Activated CD4-positive, alpha-beta T cell treated with anti-CD3 and anti-CD28 coated beads, Interleukin-2, Interleukin-6, amounts not matched to agents 100 ng/mL and 50 ng/mL, durations not matched to agents 16 hours and 8 hours (primary cell): ENCODE measurements at places on chromosomes 11 and 22.

GRCh38 chr11:42251984-42252383 is 792.5 kb upstream of the LRRC4C start:
- no peak for DNase-seq

DNA sequence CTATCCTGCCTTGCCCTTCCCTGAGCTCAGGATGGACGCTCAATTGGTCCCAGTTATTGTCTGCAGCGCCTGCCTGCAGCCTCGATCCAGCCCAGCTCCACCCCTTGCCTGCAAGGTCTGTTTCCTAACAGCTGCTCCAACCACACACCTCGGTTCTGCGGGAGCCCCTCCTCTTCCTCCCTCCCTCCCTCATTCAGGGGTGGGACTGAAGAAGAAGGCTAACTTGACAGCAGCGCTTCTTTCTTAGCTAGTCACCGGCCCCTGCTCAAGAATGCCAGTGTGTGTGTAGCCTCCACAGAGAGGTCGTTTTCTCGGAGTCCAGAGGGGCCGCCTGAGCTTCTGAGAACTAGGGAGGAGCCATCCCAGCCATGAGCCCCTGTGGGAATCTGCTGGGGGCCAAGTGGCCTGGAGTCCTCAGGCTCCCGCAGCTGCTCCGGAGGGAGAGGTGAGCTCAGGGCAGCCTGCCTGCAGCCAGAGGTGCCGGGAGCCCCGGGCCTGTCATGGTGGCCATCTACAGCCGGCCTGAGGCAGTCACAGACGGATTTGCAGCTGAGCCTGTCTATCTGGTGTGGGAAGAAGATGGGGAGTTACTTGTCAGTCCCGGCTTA is 36.1 kb downstream of the LIMK2 start:
- peak; percentile 72 for DNase-seq

DNA sequence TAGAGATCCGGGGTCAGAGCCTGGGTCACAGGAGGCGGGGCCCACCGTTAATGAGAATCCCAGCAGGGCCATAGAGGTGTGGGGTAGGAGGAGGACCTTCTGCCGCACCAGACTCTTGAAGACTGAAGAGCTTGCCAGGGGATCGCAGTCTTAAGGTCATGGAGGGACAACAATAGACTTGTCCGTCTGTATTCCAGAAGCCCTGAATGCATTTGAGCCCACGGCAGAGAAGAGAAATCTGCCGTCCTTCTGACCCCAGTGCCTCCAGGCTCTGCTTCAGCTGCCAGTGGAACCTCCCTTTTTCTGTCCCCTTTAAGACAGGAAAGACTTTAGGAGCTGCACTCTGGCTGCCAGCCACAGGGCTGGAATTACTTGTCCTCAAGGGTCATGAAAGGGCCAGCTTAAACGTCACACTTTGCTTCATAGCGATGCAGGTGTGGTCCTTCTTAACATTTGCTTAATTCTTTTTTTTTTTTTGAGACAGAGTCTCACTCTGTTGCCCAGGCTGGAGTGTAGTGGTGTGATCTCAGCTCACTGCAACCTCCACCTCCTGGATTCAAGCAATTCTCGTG is 15.5 kb upstream of the ST3GAL4 start:
- DNase-seq, result no peak

DNA sequence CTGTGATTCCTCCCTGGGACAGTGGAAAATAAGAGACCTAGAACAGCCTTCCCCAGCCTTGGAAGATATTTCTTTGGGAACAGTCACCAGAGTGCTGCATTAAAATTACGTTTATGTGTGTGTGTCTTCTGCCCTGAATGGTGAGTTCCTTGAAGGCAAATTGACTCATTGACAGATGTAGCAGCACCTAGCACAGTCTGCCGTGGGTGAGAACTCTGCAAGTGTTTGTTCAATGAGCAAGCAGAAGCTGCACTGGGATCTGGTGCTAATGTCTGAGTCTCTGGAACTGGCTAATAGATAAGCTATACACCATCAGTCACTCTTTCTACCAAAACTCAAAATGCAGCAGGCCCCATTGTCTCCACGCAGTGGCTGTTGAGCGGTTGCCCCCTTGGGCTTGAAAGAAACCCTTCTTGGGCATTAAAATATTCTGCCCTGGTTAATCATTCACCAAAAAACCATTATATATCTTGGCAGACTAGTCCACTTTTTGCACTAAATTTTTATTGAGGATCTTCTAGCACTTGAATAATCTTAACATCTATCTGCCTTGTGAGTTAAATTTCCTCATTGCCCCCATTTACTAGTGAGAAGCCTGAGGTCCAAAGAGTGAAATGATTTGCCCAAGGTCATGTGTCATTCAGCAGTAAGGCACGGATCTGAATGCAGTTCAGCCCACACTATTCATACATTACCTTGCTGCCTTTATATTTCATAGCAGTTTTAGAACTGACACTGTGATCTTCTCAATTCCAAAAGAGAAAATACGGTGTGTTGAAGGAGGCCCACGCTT is 87.8 kb upstream of the GALNT18 start:
- no peak for DNase-seq

DNA sequence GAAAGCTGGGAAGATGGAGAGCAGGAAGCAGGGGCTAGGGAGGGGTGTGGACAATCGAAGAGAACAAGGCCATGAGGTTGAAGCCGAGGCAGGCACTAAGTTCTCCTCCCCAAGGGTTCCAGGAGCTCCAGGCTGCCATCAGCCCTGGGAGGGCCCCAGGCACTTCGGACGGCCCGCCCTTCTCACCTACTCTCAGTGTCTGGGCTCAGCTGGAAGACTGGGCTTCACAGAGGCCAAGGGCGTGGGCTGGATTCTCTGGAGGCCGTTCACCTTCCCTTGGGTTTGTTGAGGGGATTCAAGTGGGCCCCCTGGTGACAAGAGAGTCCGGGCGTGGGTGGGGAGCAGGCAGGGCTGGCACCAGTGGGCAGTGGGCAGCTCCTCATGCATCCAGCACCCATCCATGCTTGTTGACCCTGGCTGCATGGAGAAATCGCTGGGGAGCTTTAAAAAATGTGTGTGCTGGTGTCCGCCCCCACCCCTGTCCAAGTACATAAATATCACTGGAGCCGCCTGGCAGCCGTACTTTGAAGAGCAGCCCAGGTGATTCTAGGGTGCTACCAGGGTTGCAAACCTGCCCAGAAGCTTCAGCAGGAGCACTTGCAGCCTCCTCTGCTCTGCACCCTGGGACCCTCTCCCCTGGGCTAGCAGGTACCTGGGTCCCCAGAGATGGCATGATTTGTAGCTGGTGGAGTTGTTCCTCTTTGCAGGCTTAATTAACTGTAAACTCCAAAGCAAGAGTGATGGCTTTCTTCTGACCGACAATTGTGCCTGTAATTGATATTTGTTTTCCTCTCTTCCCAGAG is 74.3 kb downstream of the RTL6 start:
- no peak for DNase-seq

- peak; percentile 73 for DNase-seq
These were observed 9.1 kb downstream of the SELENOO start for GRCh38 chr22:50209893-50210292.

GRCh38 chr11:4441515-4441914 is 7.6 kb upstream of the OR52K2 start:
- no peak for DNase-seq

DNA sequence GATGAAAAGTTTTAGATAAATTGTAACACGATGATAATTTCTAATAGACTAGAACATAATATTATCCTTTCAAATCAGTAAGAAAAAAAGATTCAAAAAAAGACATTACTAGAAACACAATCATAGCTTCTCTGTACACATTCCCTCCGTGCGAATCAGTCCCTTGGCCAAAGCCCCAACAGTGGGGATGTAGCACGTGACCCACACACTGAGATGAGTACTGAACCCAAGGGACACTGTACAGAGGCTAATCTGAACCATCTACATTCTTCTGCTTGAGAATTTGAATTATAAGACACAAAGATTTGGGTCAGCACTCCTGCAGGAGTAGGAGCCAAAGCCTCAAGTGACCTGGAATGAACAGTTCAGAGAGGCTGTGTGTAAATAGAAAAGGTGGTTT is 353.7 kb downstream of the INSC start:
- DNase-seq, result no peak

GRCh38 chr22:27378311-27378800 is 423.2 kb downstream of the MN1 start:
- no peak for DNase-seq

DNA sequence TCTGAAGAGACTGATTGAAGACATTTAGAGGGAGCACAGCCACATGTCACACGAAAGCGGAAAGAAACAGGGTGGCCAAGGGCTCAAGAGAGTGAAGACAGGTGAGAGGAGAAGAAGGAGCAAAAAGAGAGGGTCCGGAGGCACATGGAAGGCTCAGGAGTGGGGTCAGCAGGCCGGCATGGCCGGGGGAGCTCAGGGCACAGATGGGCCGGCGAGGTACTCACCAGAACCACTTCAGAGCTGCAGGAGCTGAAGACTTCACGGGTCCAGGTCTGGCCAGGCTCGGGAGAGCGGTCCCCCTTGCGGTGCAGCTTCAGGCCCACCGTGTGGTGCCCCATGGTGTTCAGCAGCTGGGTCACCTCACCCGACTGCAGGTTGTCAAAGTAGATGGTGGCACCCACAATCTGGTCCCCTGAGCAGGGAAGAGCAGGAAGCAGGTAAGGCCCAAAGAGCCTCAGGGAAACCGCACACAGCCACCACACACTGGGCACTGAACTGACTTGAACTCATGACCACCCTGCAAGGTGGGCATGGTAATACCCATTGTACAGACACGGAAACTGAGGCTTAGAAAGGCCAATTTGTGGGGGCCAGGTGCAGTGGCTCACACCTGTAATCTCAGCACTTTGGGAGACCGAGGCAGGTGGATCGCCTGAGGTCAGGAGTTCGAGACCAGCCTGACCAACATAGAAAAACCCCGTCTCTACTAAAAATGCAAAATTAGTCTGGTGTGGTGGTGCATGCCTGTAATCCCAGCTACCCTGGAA is 11.6 kb downstream of the AHNAK start:
- DNase-seq, result no peak

- DNase-seq, result no peak
These were observed 343.9 kb upstream of the CADM1 start for GRCh38 chr11:115848080-115848479.

DNA sequence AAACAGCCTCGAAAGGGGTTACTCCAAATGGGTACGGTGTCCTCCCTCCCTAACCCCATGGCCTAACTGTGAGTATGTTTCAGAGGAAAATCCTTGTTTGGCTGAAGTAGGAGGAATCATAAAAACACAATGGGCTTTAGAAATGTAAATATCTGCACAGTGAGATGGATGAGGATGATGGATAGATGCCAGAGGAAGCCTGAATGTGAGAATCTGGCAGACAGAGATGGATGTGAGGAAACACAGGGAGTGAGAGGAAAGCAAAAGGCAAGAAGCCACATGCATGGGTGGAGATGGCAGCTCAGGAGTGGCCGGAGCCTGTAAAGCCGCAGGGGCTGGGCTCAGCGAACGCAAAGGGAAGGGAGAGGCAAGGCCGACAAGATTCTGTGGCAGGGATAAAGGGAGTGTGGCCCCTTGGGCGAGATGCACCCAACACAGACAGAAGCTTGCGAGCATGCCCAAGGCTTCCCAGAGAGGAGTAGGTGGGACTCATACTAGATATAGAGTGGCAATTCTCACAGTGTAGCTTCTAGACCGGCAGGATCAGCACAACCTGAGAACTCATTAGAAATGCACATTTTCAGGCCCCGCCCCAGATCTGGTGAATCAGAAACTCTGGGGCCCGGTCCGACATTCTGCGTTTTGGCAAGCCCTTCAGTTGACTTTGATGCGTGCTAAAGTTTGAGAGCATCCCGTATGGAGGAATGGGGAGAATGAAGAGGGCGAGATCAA is 237.3 kb upstream of the CADM1 start:
- no peak for DNase-seq

- DNase-seq, result no peak
These were observed 228.9 kb upstream of the SORL1-AS1 start for GRCh38 chr11:121681550-121682268.

DNA sequence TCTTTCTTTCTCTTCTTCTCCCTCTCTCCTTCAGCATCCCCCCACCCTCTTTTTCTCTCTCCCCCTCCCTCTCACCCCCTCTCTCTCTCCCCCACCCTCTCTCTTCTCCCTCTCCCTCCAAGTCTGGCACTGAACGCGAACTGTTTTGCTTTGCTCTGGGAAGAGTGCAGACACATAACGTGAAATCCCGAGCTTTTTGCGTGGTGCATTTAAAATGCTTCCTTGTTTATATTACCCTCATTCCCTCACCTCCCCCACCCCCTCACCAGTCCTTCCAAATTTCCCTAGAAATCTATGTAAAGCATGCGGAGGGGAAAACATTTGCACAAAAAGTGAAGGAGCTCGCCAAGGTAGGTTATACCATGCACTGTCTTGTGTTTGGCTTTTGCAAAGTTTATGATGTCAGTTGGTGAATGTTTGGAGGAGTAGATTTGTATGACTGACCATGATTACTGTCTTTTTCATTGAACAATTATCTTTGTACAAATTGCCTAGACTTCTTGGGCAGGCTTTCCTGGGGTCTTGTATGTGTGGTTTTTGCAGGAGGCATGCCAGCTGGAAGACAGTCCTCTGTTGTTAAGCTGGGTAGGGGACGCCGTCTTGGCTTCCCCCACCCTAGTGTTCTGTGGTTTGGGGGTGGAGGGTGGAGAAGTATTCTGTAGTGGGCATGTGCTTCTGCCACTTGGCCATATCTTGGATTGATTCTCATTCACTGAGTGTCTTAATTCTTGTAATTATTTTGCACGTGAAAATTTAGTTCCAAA is 123.7 kb upstream of the HSD17B12 start:
- DNase-seq, result no peak

DNA sequence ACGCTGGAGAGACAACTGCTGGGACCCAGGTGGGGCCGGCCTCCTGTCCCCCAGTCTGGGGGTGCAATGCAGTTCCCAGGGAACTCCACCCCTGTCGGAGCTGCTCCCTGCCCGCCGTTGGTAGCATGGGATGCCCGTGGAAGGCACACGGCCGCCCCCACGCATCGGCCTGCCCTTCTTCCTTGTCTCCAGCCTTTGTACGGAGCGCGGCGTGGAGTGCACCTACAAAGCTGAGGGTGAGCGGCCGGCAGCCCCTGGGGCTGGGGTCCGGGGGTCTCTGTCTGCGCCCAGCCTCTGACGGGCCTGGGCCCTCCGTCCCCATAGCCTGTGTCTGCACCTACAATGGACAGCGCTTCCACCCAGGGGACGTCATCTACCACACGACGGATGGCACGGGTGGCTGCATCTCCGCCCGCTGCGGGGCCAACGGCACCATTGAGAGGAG is 23.2 kb downstream of the MUC5AC start:
- DNase-seq, result no peak

- no peak for DNase-seq
These were observed 220.1 kb upstream of the SORL1-AS1 start for GRCh38 chr11:121672630-121673487.

DNA sequence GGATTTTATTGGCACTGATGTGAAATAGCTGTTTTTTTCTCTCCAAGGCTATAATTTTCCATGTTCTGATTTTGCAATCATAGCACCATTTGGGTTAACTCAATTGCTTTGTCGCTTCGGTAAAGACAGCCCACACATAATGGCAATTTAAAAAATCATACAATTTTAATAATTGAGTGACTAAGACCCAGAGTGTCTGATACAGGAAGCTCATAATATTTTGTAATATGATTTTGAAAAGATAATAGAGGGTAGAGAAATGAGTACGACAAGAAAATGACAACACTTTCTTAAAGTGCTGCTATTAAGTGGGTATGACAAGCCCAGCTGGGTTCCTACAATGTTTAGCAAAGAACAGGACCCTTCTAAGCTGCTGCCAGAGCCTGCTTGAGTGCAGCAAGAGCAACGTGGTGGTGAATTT is 439.1 kb downstream of the METTL15 start:
- no peak for DNase-seq
